Activated CD4-positive, alpha-beta T cell treated with anti-CD3 and anti-CD28 coated beads for 36 hours (primary cell): ENCODE measurements at places on chromosomes 1 and 21.

- DNase-seq: peak; percentile 38
These were observed 244.5 kb downstream of the NEGR1 start for GRCh38 chr1:72037745-72038343.

- no peak for DNase-seq
These were observed 2.3 kb downstream of the COX20 start for GRCh38 chr1:244837597-244838258.

GRCh38 chr1:92004129-92004528 is 25.7 kb upstream of the EPHX4 start:
- no peak for DNase-seq

- peak; percentile 63 for DNase-seq
These were observed 18.5 kb downstream of the CAMK1G start for GRCh38 chr1:209601809-209602657.
